ENCODE measurements at places on chromosomes 5 and 9. TPM values are rescaled to one million over a fixed set of nuclear protein-coding genes. Genes with fewer than 3 reads are reported as not detected.

GRCh38 chr5:32531885-32532520, 53.4 kb upstream of the SUB1 start:
- DNase-seq, result no peak

GRCh38 chr5:169864483-169864882, 115.8 kb downstream of the INSYN2B start:
- no peak for DNase-seq

DNA sequence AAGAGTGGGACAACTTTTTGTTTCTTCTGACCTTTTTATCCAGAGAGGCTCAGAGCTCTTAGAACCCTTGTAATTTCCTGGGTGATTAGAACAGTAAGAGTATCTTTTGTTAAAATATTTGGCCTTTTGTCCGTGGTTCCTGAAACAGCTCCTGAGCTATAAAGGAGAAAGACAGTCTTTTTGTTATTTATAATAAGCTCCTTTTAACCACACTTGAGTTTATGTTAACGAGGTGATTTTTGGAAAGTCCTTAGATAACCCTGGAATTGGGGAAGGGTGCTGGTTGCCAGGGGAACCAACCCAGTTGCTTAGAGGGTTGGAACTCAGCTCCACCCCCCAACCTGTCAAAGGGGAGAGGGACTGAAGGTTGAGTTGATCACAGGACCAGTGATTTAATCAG, 4.8 kb downstream of the ZNF483 start:
- no peak for DNase-seq

- DNase-seq, result no peak
Measured at GRCh38 chr9:82011133-82011532, 22.6 kb downstream of the SPATA31D1 start.

DNA sequence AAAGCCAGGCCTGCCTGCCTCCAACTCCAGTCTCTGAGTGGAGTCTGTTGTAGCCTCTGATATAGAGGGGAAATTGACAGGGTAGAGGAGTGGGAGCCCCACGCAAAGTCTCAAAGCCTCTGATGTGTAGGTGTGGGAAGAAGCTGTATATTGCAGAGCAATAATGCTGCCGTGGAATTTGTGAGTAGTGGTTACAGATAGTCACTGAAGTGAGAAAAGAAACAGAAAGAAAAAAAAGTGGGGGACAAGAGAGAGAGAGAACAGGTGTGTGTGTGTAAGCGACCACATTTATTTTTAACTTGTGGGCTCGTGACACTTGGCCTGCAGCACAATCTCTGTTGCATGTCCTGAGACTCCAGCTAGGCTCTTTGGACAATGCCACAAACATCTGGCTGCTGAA, 227.8 kb downstream of the NSG2 start:
- DNase-seq, result no peak

- no peak for DNase-seq
Measured at GRCh38 chr5:80125022-80125961, 90.1 kb downstream of the THBS4 start.

GRCh38 chr9:132154863-132155567, 6.8 kb upstream of the NTNG2 start:
- DNase-seq, result no peak

- DNase-seq, result peak; percentile 85
Measured at GRCh38 chr5:95822043-95822541, 434 bp downstream of the GLRX start.

- no peak for DNase-seq
Measured at GRCh38 chr9:1978941-1979340, 36.2 kb upstream of the SMARCA2 start.

- DNase-seq, result peak; percentile 95
Measured at GRCh38 chr9:32384364-32385151, at the start of gene ACO1. TSS of gene ACO1 (plus strand) at chr9:32384643. CDS start at chr9:32405507, 20,864 bp downstream.

DNA sequence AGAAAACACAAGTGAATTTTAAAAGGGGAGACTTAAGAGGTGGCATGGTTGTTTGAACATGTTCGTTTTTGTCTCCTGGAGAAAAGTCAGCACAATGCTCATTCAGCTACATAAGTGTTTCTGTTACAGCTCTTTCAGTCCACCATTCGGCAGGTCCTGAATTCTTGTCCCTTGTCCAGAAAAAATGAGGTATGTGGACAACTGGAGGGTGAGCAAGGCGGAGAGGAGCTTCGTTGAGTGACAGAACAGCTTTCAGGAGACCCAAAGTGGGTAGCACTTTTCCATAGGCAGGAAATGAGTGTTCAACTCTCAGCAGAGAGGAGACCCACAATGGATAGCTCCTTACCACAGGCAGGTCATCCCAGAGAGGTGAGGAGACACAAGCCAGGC, 4.9 kb downstream of the PDCD1LG2 start:
- no peak for DNase-seq

- DNase-seq, result no peak
Measured at GRCh38 chr9:8730618-8731017, 931.0 kb upstream of the DMAC1 start.

- no peak for DNase-seq
Measured at GRCh38 chr9:37683531-37684371, 33.0 kb downstream of the FRMPD1 start.

The PIP5KL1 gene
- not detected for total RNA-seq

The SLC34A1 gene
- not detected for total RNA-seq

The TYRP1 gene
- 57.4 TPM for total RNA-seq

The MXD3 gene
- 2.0 TPM for total RNA-seq

The NOXA1 gene
- total RNA-seq, result 2.2 TPM

The SLC4A9 gene
- total RNA-seq, result not detected

The ZNF354C gene
- 4.7 TPM for total RNA-seq

The OSMR gene
- 14.1 TPM for total RNA-seq

The CENPP gene
- total RNA-seq, result 3.3 TPM

The TMEM252 gene
- total RNA-seq, result not detected
